EH (cell line): ENCODE measurements at places on chromosomes 5 and 9.

GRCh38 chr5:37665272-37665671 lies 174.6 kb downstream of the GDNF start:
- DNase-seq: no peak

- no peak for DNase-seq
Measured at GRCh38 chr5:122083535-122083934, 5.5 kb upstream of the LOX start.

DNA sequence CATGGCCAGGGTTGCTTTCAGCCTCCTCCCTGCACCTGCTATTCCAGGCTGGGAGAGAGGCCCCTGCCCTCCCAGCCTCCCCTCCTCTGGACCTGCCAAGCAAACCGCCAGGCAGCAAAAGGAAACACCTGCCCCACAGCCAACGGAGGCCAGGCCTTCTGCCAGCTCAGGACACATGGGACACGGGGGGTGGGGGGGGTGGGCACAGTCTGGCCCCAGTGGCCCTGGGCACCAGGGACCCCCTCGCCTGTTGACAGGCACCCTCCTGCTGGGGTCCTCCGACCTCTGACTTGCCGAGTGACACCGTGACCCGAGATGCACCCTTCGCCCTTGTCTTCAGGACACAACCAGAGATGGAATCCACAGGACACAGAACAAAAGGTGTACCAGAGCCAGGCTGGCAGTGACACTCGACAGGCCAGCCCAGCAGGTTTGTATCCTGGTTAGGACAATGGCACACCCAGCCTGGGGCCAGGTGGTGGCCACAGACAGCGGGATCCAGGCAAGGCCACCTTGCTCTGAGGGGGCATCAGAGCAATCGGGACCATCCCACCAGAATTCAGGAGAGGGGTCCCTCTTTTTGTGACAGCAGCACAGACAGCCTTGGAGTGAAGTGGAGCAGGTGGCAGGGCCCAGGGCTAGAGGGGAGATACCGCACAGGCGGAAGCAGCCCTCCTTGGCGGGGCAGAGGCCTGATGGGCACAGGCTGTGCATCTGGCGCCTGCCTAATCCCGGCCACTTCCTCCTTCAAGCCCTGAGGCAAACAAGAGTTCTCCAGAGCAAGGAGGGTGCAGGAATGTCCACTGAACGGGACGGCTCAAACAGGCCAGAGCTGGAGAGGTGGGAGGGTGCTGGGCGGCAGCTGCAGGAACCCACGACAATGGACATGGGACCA lies 1.3 kb upstream of the TMEM210 start:
- DNase-seq: peak; percentile 13

- peak; percentile 1 for DNase-seq
Measured at GRCh38 chr5:20832204-20833080, 844.4 kb upstream of the CDH18 start.

DNA sequence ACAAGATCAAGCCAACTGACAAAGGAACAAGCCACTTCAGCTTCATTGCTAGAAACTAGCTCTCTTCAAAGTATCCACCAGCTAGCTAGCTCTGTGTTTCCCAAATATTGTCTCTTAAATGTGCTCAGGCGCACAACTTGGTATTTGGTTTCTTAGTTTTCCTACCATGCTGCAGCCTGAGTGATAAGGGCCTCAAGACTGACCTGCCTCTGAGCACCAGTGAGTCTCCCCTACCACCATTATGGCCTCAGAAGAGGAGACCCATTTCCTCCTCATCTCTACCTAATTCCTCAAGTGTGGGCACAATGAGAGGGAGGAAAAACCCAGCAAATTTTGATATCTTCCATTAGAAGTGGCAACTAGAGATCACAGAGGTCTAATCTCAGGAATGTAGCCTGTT lies 34.6 kb upstream of the KIF2A start:
- no peak for DNase-seq

DNA sequence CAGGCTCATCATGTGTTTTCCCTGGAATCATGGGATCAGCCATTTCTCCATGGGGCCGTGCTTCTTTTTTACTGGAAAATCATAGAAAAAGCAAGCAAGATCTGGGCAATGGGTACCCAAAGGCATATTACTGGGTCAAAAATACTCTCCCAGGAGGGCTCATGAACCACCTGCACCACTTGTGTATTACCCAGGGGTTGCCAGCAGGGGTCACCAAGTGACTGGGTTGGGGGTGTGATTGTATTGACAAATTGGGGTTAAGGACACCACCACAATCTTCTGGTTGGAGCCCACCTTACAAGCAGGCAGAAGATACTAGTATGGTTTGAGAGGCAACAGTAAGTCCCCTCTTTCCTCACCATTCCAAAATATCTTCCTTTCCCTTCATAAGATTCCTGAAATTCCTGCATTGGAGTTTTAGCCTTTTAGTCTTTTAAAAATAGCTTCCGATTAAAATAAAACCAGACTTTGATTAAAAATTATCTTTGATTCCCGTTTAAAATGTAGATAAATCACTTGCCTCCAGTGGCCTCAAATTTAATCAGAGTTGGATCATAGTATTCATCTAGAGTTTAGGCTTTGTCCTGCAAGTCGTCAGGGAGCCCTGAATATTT lies 603.3 kb downstream of the KIF4B start:
- DNase-seq: peak; percentile 1
